Esophagus mucosa (tissue), 1 donor: ENCODE measurements at places on chromosomes 6 and 20. TPM values are rescaled to one million over a fixed set of nuclear protein-coding genes. Genes with fewer than 3 reads are reported as not detected.

Gene LPA
- total RNA-seq: 0.24 TPM

Gene CST2
- total RNA-seq: not detected

Gene E2F1
- 3.7 TPM for total RNA-seq

Gene CCN6
- not detected for total RNA-seq

Gene HCK
- 2.9 TPM for total RNA-seq

Gene PRSS35
- not detected for total RNA-seq

Gene THBD
- total RNA-seq: 46.5 TPM

Gene PPP1R14C
- 36.0 TPM for total RNA-seq

Gene TFAP2C
- 30.8 TPM for total RNA-seq

Gene HCRTR2
- total RNA-seq: not detected

Gene ACTL10
- total RNA-seq: 2.0 TPM

Gene TRIM15
- total RNA-seq: not detected

Gene BPIFA1
- not detected for total RNA-seq

Gene DEFB115
- total RNA-seq: not detected

Gene CCND3
- total RNA-seq: 32.2 TPM

Gene LST1
- total RNA-seq: 2.4 TPM

Gene METTL24
- total RNA-seq: not detected

Gene RAD21L1
- total RNA-seq: not detected

Gene RTN4IP1
- 3.5 TPM for total RNA-seq

Gene SLC12A5
- total RNA-seq: not detected

Gene LGSN
- total RNA-seq: not detected

Gene BPIFB4
- not detected for total RNA-seq

Gene RPS21
- 1,745 TPM for total RNA-seq

Gene CST9L
- total RNA-seq: not detected

Gene SH3BGRL2
- 28.5 TPM for total RNA-seq

Gene C6orf118
- not detected for total RNA-seq

Gene FHL5
- total RNA-seq: 1.8 TPM

Gene CDC5L
- total RNA-seq: 9.9 TPM
